ENCODE measurements at places on chromosomes 2 and 18.

- no peak for DNase-seq
Measured at GRCh38 chr2:152920846-152921245, 202.4 kb downstream of the ARL6IP6 start.

- no peak for DNase-seq
Measured at GRCh38 chr2:44110444-44110843, 58.2 kb upstream of the PPM1B start.

GRCh38 chr2:114598329-114598728 lies 155.9 kb downstream of the DPP10 start:
- no peak for DNase-seq

DNA sequence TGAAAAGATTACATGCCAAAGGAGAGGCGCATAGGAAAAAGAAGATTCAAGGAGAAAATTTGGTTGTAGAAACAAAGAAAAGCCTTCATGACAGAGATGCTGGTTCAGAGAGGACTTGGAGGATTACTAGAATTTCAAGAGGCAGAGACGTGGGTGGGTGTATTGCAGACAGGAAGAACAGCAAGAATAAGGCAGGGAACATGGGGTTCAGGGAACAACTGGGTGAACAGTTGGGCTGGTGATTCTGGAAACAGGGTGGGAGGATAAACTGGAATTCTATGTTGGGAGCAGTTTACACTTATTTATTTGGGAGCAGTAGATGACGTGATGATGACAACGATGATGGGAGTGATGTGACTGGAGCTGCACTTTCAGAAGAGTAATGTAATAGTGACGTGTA lies 18.4 kb upstream of the GMCL1 start:
- no peak for DNase-seq

- no peak for DNase-seq
Measured at GRCh38 chr18:9849407-9850283, 36.1 kb upstream of the TXNDC2 start.

DNA sequence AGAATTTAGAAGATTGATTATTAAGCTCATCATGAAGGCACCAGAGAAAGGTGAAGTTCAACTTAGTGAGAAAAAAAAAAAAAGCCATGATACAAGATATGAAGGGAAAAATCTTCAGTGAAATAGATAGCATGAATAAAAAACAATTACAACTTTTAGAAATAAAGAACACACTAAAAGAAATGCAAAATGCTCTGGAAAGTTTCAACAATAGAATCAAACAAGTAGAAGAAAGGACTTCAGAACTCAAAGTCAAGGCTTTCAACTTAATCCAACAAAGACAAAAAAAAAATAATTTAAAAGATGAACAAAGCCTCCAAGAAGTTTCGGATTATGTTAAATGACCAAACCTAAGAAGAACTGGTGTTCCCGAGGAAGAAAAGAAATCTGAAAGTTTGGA lies 105.5 kb downstream of the GRB14 start:
- DNase-seq: no peak

Data from stimulated activated CD8-positive, alpha-beta memory T cell treated with anti-CD3 and anti-CD28 coated beads, Interleukin-4, amount 100 ng/mL, for 1 hour (primary cell).